ENCODE measurements at places on chromosomes 3 and 15.

- peak; percentile 61 for DNase-seq
Observed at GRCh38 chr3:11643605-11644087, at the start of gene VGLL4. Gene VGLL4 (minus strand): TSS chr3:11643915. CDS start chr3:11643518, 397 bp downstream.

- DNase-seq, result peak; percentile 35
Observed at GRCh38 chr15:73873889-73874511, 636 bp downstream of the TBC1D21 start.

DNA sequence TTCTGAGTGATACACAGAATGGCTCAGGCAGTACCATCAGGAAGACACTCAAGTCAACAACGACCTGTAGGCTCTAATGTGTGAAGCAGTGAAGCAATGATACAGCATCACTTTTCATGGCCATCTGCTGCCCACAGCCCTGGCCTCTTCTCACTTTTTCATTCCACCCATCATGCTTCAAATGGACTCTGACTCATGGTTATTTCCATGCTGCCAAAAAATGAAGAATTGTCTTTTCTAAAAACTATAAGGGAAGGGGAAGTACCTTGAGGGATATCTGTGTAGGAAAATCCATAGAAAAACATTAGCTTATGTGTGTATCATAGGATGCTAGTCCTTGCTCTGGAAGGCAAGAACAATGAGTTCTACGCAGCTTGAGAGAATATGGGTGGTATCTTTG, 11.5 kb downstream of the HGD start:
- DNase-seq, result no peak

DNA sequence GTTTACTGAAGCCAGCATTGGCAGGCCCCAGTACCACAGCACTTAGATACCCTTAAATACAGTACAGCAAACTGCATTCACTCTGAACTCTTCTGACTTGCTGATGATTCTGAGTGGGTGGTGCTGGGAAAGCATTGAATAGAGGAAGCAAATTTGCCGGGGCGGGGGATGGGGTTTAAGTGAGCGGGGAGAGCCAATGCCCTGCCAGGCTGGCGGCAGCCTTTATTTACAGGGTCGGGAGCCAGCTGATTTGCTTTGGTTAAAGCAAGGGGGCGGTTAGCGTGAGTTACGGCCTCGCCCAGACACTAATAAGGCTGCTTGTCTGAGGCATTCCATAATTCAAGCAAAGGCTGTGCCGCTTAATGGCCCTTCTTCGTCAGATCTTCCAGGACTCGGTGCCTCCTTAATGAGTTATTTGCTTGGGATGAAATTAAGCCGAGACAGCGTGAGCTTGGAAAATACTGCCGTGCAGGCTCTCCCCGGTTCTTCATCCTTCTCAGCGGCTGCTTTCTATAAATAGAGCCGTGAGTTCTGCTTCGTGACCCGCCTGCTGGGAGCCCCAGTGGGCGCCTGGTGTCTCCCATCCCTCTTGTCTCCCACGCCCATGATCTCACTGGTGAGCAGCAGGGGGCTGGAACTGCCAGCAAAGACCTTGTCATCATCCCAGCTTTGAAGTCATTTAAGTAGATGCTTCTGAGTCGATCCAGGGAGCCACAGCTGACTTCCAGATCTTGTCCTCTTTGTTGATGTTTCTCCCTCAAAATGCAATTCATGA, 25.8 kb downstream of the SPSB4 start:
- DNase-seq, result no peak

- no peak for DNase-seq
Observed at GRCh38 chr3:186679151-186679550, 13.3 kb downstream of the HRG start.

DNA sequence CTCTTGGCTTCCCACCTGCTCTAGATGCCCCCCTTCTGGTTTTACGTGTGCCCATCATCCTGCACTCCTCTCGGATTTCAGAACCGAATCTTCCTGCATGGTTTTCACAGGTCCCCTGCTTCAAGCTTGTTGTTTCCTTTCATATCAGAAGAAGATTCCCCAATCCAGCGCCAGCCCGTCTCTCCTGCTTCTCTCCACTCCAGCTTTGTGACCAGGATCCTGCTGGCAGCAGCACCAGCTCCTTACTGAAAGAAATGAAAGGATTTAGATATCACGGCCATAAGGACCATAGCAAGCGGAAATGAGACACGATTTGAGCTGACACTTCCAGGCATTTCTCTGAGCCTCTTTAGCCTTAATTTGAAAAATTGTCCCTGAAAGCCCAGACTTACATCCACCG, 180.3 kb upstream of the UBE3A start:
- DNase-seq, result no peak

- DNase-seq, result no peak
Observed at GRCh38 chr15:70095408-70096214, 2.1 kb downstream of the TLE3 start.

All from HS-27A (cell line).